Right atrium auricular region (tissue), 2 donors: ENCODE measurements at places on chromosomes 5 and 9.

GRCh38 chr5:1801967-1802295, 724 bp downstream of the NDUFS6 start:
- no peak for DNase-seq

DNA sequence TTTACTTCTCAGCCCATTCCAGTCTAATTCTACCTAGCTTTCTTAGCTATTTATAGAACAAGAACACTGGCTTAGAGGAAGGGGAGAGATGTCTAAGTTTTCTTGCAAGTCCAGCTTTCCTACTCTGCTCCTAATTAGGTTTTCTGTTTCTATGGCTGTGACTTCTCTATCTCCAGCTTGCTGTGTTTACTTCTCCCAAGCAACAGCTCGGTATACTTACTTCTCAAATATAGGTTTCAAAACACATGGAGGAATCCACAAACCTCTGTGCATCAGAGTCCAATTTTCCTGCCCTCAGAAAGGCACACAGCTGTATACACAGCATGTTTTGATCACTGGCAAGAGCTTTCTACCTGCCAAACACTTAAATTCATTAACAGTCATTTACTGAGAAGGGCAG, 17.4 kb upstream of the HMGCR start:
- no peak for DNase-seq

DNA sequence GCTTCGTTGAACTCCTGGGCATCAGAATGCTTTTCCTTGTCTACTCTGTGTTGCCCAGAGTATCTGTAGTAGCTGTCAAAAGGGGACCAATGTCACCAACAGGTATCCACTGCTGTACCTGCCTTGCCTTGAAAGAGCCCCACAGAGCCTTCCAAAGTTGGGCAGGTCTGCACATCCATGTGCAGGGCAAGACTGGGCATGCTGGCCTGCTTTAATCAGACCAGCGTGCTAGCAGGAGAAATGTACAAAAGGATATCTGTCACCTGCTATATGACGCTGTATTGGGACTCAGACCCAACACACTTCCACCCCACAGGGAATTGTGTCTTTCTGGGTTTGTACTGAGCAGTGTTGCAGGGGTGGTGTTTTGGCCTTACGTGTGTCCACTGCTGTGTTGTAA, 11.9 kb downstream of the DELE1 start:
- DNase-seq = no peak

DNA sequence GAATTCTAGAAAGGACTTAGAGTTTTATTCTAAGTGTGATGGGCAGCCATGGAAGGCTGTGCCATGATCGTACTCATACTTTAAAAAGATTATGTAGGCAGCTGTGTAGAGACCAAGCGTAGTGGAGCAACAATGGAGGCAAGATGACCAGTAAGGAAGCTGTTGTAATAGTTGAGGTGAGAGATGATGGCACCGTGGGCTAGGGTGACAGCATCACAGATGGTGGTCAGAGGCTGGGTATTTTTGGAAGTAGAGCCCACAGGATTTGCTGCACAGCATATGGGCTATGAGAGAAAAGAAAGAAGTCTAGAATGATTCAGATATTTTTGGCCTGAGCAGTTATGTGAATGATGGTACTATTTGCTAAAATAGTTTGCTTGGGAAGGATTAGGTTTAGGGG, 7.7 kb downstream of the ARHGAP26 start:
- DNase-seq = no peak

- DNase-seq = no peak
Observed at GRCh38 chr5:1405539-1406530, 39.4 kb downstream of the SLC6A3 start.

GRCh38 chr5:133113331-133114061, 61.7 kb downstream of the HSPA4 start:
- DNase-seq = no peak

DNA sequence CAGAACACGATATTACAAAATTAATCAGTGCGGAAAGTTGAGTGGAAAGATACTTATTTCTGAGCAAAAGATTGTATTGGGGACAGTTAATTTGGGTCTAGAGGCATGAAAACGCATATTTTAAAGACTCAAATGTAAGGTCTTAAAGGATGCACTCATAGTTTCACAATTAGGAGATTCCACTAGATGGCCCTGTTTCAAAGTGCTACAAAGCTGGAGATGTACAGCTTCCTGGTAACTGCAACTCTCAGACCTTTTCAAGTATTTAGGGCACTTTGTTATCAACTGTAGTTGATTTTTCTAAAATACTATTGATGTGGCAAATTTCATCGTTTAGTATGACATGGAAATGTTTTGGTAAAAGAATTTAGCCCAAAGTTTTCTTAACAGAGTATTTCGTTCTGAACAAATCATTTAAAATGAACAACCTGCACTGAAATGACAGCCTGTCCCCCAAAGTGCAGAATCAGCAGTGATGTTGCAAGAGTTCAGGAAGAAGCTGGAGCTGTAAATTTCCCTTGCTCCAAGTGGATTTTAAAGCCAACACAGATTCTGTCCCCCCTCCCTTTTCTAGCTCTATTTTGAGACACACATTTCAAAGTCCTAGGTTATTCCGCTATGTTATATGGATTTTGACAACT, 16.2 kb upstream of the NDUFB6 start:
- DNase-seq = no peak

DNA sequence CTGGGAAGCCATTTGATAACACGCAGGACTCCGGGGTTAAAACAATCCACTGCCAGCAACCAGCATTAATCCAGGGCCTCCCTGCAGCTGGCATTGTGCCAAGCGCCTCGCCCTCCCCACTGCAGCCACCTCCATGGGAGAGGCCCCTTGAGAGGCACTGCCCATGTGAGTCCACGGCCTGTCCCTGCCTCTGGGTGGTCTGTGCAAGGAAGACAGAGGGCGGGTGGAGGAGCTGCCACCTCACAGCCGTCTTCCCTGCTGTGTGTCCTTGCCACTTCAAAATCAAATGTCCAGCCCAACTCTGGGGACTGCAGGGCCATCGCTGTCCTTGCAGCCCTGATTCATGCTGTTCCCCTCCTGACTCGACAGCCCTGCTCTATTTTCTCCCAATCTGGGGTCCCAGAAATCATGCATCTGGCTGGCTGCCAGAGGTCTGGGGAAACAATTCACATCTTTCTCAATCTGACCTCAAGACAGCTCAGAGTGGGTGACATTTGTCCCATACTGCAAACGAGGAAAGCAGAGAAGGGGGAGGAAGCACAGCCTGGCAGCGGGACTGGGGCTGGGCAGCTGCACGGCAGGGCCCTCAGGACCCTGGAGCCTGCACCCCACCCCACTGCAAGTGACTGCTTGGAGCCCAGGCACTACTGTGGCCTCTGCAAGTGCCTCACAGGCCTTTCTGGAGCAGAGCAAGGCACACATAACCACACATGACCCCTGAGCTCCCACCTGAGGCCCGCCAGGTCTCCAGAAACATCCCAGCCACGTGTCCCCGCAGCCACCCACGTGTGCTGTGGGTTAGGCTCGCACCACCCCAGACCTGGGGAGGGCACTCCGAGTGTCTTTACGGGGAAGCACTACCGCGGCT, 15.7 kb downstream of the BRD3OS start:
- no peak for DNase-seq
